ENCODE measurements at places on chromosomes 6 and 20. TPM values are rescaled to one million over a fixed set of nuclear protein-coding genes. Genes with fewer than 3 reads are reported as not detected.

The KCNK15 gene
- 0.47 TPM for total RNA-seq

The FOXS1 gene
- not detected for total RNA-seq

The PSORS1C2 gene
- not detected for total RNA-seq

The IRF4 gene
- total RNA-seq = 0.63 TPM

The NCOA7 gene
- total RNA-seq = 49.2 TPM

The CTCFL gene
- not detected for total RNA-seq

The ZC3H12D gene
- total RNA-seq = 0.16 TPM

The HLA-DPA1 gene
- 2.4 TPM for total RNA-seq
